ENCODE measurements at places on chromosomes 2 and 18.

GRCh38 chr2:106124905-106125549 lies 69.1 kb downstream of the UXS1 start:
- DNase-seq, result no peak

GRCh38 chr2:75311993-75312392 lies 112.7 kb upstream of the TACR1 start:
- peak; percentile 15 for DNase-seq

DNA sequence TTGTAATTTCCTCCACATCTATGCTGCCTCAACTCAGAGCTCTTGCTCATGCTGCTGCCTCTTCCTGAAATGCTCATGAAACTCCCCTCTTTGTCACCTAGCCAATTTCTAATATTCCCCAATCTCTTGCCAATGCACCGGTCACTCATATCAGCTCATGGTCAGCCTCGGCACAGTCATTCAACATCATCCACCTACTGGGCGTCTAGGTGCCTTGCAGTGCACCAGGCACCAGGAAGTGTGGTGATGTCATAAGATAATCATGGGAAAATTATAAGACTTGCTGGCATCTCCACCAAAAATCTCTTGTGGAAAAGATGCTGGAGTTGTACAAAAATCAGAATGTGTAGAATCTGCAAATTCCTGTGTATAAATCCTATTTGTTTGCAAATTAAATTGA lies 52.6 kb upstream of the RAB27B start:
- no peak for DNase-seq

GRCh38 chr2:71934320-71934593 lies 213.4 kb downstream of the CYP26B1 start:
- no peak for DNase-seq

- DNase-seq, result no peak
Measured at GRCh38 chr18:24935896-24936295, 416.1 kb downstream of the ZNF521 start.

- DNase-seq, result no peak
Measured at GRCh38 chr2:17934721-17935120, 56.3 kb downstream of the KCNS3 start.

DNA sequence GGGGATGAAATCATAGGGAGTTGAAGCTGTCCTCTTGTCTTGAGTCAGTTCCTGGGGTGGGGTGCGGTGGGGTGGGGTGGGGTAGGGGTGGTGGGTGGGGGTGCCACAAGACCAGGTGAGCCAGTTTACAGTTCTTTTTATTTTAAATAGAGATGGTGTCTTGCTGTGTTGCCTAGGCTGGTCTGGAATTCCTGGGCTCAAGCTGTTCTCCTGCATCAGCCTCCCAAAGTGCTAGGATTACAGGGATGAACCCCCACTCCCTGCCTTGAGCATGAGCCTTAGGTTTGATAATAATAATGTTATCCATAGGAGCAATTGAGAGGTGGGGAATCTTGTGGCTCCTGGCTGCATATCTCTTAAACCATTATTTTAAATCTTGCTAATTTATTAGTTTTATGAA lies 183.1 kb upstream of the ALPP start:
- no peak for DNase-seq

GRCh38 chr2:150732491-150732890 lies 245.0 kb upstream of the RND3 start:
- no peak for DNase-seq

DNA sequence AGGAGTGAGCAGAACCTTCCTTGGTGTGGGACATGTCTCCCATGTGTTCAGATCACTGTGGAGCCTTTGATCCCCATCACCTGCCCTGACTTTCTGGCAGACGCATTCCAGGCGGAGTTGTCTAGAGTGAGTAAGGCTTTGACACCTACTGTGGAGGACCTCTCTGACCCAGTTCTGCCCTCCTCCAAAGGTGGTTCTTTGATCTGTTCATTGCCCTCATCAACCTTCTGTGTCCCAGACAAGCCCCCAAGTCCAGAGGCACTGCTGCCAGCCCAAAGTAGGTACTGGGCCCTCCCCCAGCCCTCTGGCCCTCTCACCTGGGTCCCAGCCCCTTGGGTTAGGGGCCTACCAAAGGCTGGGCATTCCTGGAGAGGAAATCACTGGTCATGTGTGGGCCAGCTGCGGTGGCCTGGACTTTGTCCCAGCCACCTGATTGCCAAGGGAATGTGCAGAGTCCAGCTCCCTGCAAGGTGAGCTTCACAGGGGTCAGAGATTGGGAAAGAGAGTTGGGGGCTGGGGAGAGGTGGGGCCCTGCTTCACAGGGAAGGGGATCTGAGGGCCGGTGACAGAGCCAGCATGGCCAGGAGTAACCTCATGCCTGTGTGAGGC lies 12.1 kb upstream of the FAHD2A start:
- no peak for DNase-seq

- DNase-seq, result no peak
Measured at GRCh38 chr2:118477111-118477862, 370.2 kb downstream of the EN1 start.

- no peak for DNase-seq
Measured at GRCh38 chr18:62578980-62579511, 56.2 kb downstream of the ZCCHC2 start.

- no peak for DNase-seq
Measured at GRCh38 chr2:46351750-46352138, 54.5 kb downstream of the EPAS1 start.

GRCh38 chr18:50697509-50697908 lies 122.3 kb downstream of the MRO start:
- DNase-seq, result no peak

DNA sequence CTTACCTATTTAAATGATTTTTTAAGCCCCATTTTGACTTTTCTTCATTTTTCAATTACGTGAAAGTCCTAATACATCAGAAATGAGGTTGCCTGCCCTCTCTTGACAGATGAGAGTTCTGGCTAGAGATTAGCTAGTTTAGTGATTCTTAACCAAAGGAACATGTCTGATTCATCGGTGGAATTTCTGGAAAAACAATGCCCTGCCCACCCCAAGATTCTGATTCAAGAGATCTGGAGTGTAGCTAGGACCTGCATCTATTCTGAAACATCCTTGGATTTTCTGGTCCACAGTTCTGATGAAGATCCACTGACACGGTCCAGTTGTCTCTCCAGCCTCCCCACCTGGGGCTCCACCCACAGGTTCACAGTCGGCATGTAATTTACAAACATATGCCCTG lies 111.2 kb downstream of the KLF7 start:
- DNase-seq, result no peak

DNA sequence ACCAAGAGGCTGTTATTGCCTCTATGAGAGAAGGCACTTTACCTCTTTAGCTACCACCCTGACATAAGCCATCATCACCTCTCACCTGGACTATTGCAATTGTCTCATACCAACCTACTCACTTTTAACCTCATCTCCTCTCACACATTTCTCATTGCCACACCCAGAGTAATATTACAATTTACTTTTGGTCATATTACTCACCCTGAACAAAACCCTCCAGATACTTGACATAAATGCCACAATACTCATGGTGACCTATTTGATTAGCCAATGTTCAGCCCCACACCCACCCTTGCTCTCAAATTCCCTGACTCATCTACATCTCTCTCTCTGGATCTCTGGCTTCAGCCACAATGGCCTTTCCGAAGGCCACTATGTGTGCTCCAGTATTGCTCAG lies 90.9 kb upstream of the CDH7 start:
- DNase-seq, result no peak

GRCh38 chr2:76895469-76895868 lies 626.7 kb downstream of the LRRTM4 start:
- no peak for DNase-seq

Data from hindlimb muscle (tissue), 1 donor.